Activated T-cell treated with anti-CD3 and anti-CD28 coated beads, Interleukin-2, amount 50 U/mL, for 24 hours (primary cell): ENCODE measurements at places on chromosomes 2 and 18.

DNA sequence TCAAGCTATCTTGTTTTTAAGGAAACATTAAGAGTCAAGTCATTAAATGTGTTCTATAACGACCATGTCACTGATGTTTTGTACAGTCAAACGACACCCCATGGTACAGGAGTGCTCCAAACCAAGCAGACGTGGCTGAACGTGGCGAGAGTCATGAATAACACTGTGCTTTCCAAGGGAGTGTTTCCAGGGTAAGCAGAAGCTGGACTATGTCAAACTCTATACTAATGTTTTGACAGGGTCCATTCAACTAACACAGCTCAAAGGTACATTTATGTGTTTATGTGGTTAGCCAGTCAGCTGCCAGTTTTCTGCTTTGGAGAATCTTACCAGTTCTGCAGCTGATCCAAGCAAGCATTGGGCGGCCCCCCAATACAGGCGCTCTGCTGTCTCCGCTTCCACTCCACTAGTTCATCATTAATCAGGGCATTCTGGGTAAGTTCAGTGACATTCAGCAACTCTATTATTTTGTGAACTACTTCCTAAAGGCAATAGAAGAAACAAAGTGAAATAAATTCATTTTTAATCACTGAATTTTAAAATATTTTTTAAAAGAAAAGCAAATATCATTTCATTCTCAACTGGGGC, 16.4 kb downstream of the STAT1 start:
- no peak for DNase-seq

DNA sequence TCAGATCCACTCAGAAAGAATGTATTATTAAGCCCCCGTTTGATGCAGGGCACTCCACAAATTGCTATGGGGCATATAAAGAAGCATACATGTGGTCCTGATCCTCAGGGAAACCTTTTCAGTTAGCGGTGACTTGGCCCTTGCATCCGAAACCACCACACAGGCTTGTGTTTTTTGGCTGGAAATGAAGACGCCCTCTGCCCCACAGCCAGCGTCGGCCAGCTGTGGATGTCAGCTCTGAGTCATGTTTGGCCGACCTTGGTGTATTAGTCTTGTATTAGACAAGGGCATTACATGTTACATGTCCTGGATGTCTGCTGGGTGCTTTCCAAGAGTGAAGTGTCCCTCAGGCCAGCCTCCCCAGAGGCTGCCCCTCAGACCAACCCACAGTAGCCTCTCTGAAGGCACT, 107.6 kb upstream of the MAP3K20 start:
- no peak for DNase-seq

DNA sequence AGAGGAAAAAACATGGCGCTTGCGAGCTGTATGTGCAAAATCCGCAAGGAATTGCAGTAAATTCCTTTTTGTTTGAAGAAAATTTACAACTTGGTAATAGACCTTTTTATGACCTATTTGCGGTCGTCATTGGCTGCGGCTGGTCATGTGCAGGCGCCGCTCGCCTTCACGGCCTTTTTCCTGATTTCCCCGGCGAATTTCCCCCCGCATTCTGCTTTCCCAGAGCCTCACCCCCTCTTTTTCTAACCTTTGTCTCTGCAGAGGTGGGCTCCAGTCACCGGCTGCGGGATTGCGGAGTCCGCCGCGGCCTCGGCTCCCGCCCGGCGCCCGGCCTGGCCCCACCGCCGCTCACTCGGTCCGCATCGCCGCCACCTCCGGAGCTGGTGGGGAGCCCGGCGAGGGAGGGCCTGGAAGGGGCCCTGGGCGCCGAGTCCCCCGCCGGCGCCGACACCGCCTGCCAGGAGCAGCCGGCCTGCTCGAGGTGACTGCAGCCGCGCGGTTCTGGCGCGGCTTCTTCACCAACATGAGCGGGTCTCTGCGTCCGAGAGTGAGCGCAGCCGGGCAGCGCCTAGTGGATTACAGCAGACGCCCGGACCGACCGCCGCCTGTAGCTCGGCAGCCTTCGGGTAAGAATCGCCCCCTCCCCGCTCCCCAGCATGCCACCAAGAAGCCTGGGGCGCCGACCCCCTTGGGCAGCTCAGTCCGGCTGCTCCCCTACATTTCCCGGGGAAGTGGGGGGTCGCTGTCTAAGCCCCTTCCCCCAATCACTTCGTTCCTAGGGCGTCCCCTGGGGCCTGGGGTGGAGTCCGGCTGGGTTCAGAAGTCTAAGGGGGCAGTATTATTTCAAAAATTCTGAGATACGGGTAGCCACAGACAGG, 7.1 kb downstream of the HOXD8 start:
- peak; percentile 33 for DNase-seq

DNA sequence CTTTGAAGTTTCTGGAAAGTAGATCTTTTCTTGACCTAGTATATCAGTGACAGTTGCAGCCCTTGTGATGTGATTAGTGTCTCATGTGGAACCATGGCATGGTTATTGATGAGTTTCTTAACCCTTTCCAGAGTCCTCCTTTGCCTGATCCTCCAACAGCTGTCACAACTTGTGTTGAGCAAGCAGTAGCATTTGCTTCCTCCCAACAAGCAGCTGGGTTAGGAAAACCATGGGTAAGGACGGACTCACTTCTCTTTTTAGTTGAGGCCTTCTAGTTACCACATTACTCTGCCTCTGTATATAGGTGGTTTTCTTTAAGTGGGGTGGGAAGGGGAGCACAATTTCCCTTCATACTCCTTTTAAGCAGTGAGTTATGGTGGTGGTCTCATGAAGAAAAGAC, 96.3 kb downstream of the XRCC5 start:
- no peak for DNase-seq

- peak; percentile 53 for DNase-seq
These were observed 505 bp downstream of the FOXI3 start for GRCh38 chr2:88451811-88452564.

- peak; percentile 18 for DNase-seq
These were observed 76.6 kb downstream of the SLC66A2 start for GRCh38 chr18:79874553-79875530.

DNA sequence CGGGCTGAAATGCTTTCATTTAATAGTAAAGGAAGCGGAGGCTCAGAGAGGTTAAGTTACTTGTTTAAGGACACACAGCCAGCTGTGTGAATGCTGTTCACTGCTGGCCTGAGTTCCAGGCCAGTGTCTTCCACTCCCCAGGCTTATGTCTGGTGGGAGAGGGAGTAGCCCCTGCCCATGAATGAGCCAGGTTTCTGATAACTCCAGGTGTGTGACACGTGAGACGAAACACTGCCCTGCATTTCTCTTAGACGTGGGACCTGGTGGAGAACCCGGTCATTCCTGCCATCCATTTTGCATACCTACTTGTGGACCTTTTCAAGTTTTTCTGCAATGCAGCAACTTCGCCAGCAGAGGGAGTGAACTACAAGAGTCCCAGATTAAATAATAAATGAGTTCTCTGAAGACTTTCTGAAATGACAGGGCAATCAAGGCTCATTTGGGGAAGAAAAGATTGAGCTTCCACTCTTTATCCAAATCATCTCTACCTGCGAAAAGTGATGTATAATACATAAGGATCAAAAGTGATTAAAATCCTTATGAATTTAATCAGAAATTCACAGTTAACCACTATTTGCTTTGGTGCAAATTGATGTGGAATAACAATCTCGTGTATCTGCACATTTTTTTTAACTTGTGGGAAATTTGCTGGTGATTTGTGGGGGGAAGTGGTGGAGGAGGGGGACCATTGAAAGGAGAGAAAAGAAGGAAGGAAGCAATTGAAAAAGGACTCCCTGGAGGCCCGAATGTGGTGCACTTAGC, 79.4 kb upstream of the ASB18 start:
- peak; percentile 43 for DNase-seq

DNA sequence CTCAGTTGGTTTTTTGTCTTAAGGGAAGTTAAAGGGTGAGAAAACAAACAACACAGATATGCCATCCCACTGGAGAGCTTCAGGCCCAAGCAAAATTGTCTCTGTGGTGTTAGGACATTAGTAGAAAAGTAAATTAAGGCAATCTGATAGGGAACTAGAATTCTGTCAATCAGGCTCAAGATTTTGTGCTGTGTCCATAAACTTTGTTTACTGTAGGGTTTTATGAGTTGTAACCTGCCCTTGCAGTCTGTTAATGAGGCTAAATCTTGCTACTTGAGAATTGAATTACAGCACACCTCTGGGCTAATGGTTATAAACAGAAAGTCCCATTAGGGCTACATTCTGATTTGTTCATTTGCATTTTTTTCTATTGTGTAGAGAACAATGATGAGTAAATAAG, 78.0 kb upstream of the OTX1 start:
- no peak for DNase-seq

DNA sequence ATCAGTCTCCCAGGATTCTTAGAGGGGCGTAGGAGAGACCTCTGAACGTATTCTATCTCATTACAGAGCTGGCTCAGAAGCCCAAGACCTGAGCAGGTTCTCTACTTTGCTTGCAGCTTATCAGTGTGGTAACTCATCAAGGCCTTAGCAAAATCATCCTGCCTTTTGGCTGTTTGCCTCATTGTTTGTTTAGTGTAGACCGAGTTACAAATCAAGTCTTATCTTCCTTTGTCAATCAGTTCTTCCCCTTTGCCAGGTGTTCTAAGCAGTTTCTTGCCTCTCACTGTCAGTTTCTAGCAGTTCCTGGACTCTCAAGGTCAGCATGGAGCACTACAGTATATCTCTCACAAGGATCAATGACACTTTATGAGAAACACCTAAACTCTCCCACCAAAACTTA, 30.9 kb upstream of the NAB1 start:
- no peak for DNase-seq

- no peak for DNase-seq
These were observed 140.8 kb downstream of the PTGR3 start for GRCh38 chr18:75067996-75068645.

GRCh38 chr2:145849466-145849865, 1329.5 kb upstream of the ZEB2 start:
- no peak for DNase-seq

DNA sequence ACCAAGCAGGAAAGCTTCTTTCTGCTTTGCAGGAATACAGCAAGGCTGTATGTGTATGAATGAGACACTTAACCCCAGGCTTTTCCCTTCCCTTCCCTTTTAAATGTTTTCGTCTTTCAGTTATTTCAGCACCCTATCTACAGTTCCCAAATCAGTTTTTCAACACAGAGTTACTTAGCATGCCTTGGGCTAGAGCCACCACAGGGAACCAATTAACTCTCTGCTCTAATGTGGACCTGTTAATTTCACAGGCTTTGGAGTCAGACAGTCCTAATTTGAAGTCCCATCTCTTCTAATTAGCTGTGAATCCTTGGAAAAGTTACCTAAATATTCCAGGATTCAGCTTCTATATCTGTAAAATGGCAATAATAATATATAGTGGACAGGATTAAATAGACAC, 89.2 kb upstream of the REG3A start:
- DNase-seq: no peak

DNA sequence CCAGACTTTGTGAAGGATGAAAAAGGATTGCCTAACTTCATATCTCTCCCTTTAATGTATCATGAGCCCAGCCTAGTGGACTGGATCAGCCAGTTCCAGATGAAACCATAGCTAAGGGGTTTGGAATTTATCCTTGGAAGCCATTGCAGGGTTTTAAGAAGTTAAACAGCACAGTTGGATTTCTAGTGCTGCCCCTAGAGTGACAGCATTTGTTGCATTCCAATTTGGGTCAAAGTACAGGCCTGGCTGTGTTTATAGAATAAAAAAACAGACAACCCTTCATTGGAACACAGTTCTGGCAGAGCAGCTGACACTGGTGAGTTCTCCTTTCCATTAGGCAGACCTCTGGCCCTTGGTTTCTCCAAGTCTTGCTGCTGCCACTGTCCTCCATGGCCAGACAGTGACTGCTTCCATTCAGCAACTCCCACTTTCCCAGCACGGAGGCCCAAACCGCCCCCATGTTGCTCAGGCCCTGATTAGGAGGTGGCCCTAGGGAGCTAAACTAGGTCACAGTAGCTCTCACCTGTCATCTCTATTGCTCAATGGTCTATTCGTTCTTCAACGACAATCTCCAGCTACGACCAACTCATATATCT, 8.0 kb downstream of the GPR39 start:
- no peak for DNase-seq

GRCh38 chr2:10647441-10647840, 42.3 kb downstream of the NOL10 start:
- DNase-seq: no peak

DNA sequence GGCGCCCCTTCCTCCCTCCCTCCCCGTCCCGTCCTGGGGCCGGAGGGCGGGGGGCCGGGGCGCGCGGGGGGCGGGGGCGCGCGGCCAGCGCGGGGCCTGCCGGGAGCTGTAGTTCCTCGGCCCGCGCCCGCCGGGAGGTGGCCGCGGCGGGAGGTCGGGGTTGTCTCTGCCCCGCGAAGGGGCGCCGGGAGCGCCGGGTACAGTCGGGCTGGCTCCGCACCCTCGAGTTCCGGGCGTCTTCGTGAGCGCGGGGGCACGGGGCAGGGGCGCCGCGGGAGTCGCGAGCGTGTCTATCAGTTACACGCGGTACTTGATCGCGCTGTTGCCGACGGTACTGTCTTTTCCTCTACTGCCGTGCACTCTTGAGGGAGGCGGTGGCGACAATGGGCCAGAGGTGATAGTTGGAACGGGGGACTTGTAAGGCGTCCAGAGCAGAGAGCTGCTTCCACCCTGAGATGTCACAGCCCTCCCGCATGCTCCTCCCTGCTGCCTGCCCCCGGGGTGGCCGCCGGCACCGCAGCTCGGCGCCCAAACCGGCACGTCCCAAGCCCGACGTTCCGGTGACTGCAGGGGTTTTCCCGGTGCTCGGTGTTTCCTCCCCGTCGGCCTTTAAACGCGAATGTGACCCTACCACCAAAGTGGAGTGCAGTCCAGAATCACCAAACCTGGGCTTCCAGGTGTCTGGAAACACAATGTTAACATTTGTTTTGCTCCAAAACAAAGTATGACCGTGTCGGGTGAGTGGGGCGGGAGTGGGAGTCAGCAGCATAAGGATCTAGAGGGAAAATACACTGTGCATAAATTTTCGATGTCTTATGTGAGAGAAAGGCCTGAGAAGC, at the start of gene PRKD3:
Gene PRKD3 (minus strand): TSS at position 48 of the 839 bp plus-strand sequence. CDS start 8,309 bp downstream, outside the sequence.
- DNase-seq: peak; percentile 82

DNA sequence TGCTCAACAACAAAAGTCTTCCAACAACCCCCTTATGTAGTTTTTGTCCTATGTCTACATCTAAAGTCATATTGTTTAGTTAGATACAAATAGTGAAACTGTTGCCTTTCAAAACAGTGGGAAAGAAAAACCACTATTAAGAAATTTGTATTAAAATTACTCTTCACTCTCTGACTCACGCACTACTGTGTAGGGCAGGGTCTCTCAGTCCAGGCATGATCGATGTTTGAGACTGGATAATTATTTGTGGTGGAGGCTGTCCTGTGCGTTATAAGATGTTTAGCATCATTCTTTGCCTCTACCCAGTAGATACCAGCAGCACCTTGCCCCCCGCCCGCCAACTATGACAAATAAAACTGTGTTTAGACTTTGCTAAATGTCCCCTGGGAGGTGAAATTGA, 369.4 kb upstream of the ZEB2 start:
- DNase-seq: no peak
